ENCODE measurements at places on chromosomes 5 and 9.

DNA sequence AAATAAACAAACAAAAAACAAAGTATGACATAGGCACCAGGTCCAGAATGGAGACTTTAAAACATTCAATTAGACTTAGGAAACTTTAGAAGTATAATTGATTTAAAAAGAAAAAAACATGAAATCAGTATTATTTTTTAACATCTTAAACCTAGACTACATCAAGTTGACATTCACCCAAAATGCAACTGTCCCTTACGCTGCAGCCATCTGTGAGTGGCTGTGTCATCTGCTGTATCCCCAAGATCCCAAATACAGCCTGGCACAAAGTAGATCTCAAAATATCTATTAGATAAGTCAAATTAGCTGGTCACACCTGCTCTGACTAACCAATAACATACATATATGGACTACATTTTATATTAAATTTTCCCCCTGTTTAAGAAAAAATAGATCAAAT, 7.8 kb downstream of the TTLL11 start:
- no peak for DNase-seq

GRCh38 chr5:56433039-56433617, 200.0 kb upstream of the ANKRD55 start:
- no peak for DNase-seq

DNA sequence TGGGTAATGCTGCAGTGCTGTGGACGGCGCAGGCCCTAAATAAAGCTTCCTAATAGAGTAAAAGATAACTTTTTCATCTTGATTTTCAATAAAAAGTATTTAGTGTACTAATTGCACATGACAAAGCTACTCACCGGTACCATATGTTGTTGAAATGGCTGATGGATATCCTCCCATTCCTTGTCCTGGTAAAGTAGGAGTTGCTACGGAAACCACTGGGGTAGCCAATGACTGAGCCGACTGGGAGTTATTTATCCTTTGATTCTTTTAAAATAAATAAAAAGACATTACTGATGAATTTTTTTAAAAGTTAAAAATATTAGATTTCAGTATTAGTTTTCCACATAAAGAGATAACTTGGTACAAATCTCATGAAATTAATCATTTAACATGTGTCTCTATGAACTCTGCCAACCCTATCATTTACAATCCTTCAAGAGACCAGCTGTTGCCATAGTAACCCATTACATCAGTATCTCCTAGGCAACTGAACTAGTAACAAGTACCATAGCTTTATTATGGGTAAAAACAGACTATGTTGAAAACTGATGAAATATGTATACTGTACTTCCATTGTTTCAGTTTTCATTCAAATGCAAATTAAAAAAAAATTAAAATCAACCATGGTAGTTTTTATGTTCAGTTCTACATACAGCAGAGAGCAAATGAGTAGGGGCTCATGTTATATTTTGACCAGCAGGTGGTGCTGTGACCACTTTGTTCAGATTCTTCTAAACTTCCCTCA, 153.7 kb downstream of the MEF2C start:
- peak; percentile 39 for DNase-seq

DNA sequence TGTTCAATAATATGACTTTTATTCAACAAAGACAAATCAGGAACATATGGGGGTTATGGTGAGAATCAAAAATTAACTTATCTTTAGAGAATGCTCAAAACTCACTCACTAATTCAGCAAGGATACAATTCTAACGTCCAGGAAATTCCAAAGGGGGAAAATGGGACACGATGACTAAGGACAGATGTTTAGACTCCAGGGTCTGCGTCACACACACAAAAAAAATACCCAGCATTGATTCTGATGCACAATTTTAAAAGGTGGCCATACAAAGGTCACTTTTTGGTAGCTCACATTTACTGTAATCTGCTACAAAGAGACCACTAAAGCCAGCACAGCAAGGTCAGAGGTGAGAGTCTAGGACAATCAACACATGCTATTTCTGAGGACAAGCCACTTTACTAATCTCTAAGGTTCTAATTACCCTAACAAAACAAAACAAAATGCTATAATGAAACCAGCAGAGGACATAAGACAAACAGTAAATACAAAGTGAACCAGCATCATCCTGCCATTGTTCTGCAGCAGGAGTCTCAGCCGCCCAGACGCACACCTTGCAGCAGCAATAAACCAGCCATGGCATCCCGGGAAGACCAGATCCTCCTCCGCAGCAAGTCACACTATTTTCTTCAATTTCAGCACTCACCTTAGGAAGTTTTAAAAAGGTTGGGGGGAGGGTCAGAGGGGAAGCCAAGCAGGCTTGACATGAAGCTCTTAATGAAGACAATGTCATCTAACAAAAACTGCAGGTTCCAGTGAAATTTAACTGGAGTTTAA, 57.8 kb downstream of the TTC39B start:
- DNase-seq: no peak

- no peak for DNase-seq
These were observed 694 bp upstream of the UAP1L1 start for GRCh38 chr9:137076636-137077009.
